ENCODE measurements at places on chromosomes 12 and 14.

- DNase-seq, result no peak
Observed at GRCh38 chr14:89042021-89042420, 217.6 kb downstream of the TTC8 start.

DNA sequence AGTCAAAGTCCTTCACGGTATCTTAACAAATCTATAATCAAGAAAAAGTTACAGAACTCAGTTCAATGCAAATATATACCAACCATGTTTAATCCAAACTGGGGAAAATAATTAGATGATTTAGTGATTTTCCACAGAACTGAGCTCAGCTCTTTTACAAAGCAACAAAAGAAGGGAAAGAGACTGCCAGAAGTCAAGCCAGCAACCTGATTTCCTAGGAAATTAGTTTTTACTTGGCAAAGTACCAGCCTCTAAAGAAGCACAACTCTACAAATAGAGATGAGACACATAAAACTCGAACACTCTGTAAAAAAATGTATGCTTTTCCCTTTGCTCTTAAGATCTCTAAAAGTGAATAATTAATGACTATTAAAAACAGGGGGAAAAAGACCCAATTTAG lies 19.4 kb downstream of the NUMB start:
- no peak for DNase-seq

GRCh38 chr12:92414170-92415070 lies 268.8 kb upstream of the BTG1 start:
- DNase-seq, result no peak

DNA sequence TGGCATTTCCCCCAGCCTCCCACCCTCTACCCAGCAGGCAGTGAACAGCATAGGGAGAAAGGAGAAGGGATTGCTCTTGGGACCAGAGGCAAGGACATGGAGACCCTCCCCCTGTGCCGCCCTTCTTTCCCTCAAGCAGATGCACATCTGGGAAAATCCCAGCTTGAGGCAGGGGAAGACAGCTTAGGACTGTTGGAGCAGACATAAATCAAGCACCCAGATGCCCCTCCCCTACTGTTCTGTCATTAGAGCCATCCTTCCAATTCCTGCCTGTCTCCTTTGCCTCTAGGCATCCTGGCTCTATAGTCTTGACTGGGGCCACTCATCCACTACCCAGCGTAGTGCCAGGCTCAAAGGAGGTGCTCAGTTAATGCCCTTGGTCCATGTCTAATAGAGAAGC lies 7.5 kb upstream of the CISTR start:
- DNase-seq, result no peak

- DNase-seq, result peak; percentile 83
Observed at GRCh38 chr12:49987625-49988303, 15.0 kb downstream of the AQP6 start.

GRCh38 chr12:89344043-89344861 lies 8.0 kb downstream of the DUSP6 start:
- DNase-seq, result no peak

DNA sequence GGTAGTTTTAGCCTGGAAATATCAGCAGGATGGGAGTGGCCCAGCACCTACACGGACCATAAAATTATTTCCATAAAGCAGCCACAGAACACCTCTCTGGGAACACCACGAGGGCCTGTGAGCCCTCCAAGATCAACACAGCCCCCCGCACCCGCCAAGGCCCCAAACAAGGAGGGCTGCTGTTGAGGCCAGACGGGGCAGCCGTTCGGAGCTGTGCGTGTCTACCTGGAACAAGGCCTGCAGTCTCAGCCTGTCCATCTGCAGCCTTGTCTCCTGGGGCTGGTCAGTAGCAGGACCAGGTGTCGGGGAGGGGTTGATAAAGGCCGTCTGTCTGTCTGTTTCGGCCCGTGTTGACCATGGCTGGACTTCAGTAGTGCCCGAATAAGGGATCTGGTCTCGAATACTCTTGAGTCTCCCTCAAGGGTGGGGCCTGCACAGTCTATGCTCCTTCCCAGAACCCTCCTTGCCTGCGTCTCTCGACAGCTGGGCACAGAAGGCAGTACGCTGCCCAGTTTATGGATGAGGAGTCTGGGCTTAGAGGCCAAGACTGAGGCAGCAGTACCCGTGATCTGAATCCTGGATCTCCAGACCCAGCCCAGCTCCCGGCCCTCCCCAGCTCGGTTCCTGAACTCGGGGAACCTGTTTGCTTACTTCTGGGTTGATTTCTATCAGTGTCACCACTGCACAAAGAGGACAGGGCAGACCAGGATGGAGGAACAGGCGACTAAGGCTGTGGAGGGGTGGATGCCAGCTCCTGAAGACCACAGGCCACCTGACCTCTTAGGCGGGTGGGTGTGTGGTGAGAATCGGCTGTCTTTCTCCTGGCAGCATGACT lies 23.1 kb upstream of the DLK1 start:
- DNase-seq, result no peak

DNA sequence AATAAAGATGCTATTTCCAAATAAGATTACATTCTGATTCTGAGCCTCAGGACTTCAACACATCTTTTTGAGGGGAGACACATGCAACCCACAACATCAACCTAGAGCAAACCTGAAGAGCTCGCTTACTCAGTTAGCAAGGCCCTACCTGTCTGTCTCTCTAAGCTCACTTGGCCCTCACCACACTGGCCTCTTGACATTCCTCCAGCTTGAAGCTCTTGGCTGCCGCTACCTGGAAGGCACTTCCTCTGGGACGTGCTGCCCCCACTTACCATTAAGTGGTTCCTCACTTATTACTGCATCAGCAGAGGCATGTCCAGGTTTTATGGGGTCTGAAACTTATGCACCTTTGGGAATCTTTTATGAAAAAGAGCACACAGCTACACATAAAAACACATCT lies 354.8 kb downstream of the GALC start:
- no peak for DNase-seq
